ENCODE measurements at places on chromosomes 7 and 10.

DNA sequence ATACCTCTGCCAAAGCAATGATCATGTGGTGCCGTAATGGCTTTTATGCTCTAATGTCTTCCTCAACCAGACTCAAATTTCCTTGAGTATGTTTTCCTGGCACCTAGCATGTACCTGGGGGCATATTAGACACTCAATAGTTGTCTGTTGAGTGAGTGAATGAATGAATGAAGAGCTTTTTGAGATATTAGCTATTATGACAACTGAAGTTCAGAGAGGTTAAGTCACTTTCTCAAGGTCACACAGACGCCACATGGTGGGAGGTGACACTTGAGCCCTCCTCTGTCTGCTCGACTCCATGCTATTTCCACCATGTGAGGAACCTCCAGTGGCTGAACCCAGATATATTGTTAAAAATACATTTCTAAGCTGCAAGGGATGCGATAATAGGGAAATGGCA is 132.1 kb downstream of the PRPF18 start:
- DNase-seq: no peak

DNA sequence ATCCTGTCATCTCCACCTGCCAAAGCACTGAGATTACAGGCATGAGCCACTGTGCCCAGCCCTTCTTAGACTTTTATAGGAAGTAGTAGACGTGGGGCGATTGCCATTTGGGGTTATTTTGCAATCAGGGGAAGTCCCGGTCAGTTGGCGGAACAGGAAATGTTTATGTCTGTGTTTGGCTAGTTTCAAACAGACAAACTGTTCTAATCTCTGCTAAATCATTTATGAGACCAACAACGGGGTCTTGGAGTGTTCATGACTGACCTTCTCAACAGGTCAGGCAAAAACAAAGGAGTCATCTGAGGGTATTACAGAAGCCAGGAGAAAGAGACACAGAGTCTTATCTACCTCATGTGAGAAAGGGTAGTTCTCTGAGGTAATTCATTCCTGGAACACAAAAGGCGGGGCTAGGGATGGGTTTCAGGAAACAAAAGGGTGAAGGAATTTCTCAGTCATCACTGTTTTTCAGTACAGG is 6.6 kb upstream of the TPK1 start:
- DNase-seq: no peak

- DNase-seq: no peak
Measured at GRCh38 chr10:43746906-43747305, 98.2 kb upstream of the ZNF32 start.

DNA sequence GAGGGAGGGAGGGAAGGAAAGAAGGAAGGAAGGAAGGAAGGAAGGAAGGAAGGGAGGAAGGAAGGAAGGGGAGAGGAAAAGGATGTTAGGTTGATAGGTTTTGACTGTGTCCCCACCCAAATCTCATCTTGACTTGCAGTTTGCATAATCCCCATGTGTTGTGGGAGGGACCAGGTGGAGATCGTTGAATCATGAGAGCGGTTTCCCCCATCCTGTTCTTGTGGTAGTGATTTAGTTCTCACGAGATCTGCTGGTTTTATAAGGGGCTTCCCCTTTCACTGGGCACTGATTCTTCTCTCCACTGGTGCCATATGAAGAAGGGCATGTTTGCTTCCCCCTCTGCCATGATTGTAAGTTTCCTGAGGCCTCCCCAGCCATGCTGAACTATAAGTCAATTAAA is 15.1 kb upstream of the NUDCD3 start:
- DNase-seq: no peak

- no peak for DNase-seq
Measured at GRCh38 chr7:7265081-7266075, 83.0 kb downstream of the C1GALT1 start.

- no peak for DNase-seq
Measured at GRCh38 chr10:112991888-112992491, 41.9 kb downstream of the TCF7L2 start.

GRCh38 chr10:31129271-31129670 is 97.6 kb upstream of the ZNF438 start:
- no peak for DNase-seq

GRCh38 chr7:43014406-43014805 is 82.2 kb downstream of the MRPL32 start:
- no peak for DNase-seq

GRCh38 chr7:15662451-15662850 is 24.0 kb downstream of the MEOX2 start:
- DNase-seq: no peak

DNA sequence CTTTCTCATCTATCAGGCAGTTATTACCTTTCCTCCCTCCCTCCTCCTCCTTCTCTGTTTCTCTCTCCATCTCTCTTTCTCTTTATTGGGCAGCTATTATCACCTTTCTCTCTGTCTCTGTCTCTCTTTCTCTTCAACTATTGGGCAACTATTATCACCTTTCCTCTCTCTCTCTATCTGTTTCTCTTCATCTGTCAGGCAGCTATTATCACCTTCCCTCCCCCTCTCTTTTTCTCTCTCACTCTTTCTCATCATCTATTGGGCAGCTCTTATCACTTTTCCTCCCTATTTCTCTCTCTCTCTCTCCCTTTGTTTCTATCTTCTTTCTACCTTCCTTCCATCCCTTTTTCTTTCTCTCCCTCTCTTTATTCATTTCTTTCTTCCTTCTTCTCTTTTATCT is 1.2 kb downstream of the DMBT1 start:
- DNase-seq: no peak

GRCh38 chr10:113540845-113541548 is 11.9 kb upstream of the HABP2 start:
- peak; percentile 86 for DNase-seq

DNA sequence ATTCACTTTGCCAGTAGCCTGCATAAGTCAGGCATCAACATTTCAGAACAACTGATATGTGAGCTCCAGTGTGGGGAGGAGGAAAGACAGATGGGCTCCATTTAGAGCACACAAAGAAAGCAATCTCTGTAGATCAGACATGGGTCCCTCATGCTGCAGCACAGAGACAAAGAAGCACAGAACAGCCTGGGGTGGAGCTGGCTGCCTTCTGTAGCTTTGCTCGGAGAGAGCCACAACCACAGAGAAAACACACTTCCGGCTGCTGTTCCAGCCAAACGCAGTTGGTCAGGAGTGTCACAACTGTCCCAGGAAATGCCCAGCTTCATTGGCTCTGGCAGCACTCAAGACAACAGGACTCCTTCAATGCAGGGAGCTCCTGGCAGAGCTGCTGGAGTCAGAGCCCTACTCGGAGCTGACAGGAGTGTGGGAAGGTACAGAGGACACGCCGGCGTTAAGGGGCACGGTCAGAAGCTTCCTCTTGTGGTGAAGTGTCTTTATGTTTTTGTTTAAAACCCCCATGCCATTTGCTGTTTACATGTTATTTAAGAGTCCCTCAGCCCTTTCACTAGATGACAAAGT is 494.4 kb downstream of the TCERG1L start:
- no peak for DNase-seq

DNA sequence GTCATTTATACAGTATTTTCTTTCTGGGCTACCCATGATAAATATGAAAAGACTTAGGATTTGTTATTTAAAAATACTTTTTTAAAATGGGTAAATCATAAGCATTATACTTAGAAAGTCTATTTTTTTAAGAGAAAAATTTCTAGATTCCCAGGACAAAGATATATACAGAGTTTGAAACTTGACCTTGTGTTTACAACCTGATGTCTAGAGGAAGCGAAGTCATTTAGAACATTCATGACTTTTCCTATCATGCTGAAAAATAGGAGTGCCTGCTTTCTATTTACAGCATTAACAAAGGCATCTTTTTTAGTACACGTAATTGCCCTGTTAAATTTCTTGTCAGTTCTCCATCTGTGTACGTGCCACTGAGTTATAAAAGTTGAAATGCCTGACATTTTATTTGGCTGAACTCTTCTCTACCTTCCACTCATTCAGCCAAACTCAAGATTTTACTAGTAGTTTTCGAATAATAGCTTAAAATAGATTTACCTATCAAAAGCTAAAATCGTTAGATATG is 23.0 kb downstream of the GNAT3 start:
- DNase-seq: no peak

DNA sequence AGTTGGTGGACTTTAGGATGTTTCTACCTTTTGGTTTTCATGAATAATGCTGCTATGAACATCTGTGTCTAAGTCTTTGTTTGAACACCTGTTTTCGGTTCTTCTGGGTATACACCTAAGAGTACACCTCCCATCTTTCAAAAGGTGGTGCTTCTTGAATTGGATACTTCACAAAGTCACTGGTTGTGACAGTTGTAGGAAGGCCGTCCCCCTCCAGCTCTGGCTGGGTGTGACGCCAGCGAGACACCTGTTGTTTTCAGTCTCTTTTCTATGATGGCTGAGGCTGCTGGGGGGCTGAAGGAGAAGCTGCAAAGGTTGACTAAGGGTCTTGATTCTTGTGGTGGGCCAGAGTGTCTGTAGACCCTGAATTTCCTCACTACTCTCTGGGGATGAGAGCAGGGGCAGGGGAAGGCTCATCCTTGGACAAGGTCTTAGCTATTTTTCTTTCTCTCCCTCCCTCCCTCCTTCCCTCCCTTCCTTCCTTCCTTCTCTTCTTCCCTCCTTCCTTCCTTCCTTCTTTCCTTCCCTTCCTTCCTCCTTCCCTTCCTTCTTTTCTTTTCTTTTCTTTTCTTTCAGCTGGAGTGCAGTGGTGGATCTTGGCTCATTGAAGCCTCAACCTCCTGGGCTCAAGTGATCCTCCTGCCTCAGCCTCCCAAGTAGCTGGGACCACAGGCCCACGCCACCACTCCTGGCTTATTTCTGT is 5.6 kb downstream of the NEURL1 start:
- no peak for DNase-seq

DNA sequence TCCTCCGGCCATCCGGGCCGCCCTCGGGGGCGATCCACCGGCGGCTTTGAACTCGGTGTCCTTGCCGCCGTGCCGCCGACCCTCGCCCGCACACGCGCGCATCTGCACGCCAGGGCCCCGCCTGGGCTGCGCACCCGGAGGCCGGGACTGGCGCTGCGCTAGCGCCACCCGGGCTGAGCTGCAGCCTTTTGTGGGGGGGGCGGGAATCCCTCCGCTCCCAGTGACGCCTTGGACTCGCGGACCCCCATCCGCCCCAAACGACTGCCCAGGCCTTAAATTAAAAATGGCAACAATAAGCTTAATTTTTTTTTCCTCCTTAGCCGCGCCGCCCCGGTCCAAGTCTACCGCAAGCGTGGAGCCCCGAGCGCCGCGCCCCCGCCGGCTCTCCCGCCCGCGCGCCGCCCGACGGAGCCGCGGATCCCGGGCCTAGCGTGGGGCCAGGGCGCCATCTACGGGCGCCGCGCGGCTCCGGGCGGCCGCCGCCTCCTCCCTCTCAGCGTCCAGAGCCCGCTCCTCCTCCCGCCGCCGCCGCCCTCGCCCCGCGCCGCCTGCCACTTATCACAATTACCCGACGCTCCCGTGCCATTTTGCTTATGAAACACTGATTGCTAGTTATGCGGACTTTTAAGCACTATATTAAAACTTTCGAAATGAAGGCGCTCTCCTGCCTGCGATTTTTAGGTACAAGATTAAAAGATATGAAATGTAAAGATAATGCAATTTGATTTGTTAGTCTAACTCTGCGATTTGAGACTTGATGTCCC is 7.5 kb upstream of the EBF3 start:
- no peak for DNase-seq

DNA sequence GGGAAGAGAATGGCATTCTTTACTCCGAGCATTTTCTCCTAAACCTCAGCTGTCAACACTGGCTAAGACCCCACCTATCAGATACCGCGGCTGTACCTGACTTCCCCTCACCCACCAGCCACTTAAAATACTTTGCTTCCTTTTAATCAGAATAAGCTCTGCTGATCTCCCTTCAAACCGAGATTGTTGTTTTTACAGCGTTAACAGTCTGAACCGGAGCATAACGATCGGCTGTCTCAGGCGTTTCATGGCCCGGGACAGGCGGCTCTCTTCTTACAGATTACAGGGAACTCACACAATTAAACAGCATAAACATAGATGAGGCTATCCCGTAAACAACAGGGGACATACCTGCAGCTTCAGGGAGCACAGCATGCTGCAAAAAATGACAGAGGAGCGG is 174.3 kb upstream of the RNF32 start:
- DNase-seq: no peak

GRCh38 chr7:92586403-92586802 is 3.8 kb downstream of the FAM133B start:
- no peak for DNase-seq

DNA sequence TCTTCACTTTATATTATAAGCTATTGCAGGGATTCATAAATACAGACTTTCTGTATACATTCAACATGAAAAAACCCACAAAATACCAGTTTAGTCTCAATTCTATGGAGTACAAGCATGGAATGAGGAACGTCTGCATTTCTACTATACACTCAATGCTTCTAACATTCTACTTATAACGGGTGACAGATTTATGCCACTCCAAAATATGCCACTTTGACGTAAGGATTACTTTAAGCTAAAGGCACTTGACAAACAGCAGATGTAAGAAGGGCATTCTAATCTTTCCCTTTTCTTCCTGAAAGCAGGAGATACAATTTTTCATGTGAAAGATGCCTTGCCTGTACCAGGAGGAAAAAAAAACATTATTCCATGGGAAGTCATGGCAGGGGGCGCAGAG is 205.5 kb upstream of the LRRN3 start:
- no peak for DNase-seq
